ENCODE measurements at places on chromosomes 5 and 9.

DNA sequence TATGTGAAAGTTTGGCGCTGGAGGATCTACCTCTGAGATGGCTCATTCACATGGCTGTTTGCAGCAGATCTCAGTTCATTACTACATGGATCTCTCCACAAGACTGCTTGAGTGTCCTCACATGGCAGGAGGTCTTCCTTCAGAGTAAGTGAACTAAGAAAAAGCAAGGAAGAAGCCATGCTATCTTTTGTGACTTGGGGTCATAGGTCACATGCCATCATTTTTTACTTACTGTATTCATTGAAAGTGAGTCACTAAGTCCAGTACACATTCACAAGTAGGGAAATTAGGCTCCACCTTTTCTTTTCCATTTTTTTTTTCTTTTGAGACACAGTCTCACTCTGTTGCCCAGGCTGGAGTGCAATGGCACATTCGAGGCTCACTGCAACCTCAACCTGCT, 8.7 kb upstream of the CDKN2AIPNL start:
- H3K4me3 ChIP-seq = no peak overlapping the region
- no peak overlapping the region for H3K27ac ChIP-seq
- H3K4me1 ChIP-seq = no peaks in the 10 kb centered on the region
- DNase-seq = no peak
- no peaks in the 10 kb centered on the region for H3K36me3 ChIP-seq

DNA sequence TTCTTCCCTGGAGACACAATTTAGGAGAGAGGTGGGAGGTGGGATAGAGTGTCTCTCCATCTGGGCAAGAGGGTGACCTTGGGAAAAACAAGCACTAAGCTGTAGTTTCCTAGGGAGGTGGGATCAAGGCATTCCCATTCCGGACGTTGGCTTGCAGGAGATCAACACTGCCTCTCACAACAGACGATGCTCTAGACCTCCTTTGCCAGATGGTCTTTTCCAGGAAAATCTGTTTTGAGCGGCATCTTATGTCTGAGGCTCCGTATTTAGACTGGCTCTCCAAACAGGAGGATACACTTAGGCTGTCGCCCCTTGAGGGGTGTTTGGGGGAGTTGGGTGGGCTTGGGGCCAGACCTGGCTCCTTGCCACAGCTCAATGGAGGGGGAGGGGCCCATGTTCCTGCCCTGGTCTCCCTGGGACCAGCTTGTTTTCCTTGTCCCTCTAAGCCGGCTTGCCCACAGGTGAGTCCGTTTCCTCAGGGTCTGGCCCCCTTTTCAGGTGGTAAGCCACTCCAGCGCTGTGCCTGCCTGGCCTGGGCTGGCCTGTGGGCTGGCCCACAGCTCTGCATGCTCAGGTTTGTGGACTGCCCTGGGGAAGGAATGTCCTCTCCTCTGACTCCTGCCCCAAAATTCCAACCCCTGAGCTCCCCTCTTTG, 2.4 kb downstream of the PSD2 start:
- DNase-seq = no peak
- H3K27ac ChIP-seq = no peak overlapping the region
- H3K4me3 ChIP-seq = no peak overlapping the region
- H3K27me3 ChIP-seq = peaks cover 54% of the 10 kb centered on the region

- no peaks in the 10 kb centered on the region for H3K4me1 ChIP-seq
- no peak overlapping the region for H3K4me3 ChIP-seq
- no peaks in the 10 kb centered on the region for H3K27me3 ChIP-seq
- no peaks in the 10 kb centered on the region for H3K36me3 ChIP-seq
- no peak overlapping the region for H3K27ac ChIP-seq
These were observed 137.9 kb upstream of the BASP1 start for GRCh38 chr5:17079562-17079961.

- H3K4me3 ChIP-seq = no peak overlapping the region
- no peaks in the 10 kb centered on the region for H3K4me1 ChIP-seq
These were observed 298.1 kb downstream of the SLF1 start for GRCh38 chr5:94916619-94917018.
